GM12878 (cell line): ENCODE measurements at places on chromosomes 11 and 22. TPM values are rescaled to one million over a fixed set of nuclear protein-coding genes. Genes with fewer than 3 reads are reported as not detected.

DNA sequence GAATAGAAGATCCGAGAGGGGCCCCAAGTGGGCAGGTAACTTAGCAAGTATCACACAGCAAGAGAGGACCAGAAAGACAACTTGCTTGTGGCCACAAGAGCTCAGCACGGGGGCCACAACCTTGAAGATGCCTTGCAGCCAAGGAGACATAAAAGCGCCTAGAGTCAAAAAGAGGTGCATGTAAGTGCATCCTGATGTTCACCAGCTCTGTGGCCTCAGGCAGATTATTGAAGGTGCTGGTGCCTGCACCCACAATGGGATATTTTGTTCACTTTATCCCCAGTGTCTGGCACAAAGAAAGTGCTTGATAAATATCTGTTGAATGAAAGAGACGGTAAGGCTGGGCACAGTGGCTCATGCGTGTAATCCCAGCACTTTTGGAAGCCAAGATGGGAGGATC, 106.0 kb upstream of the ASPHD2 start:
- no peaks in the 10 kb centered on the region for H3K36me3 ChIP-seq
- no peaks in the 10 kb centered on the region for H3K4me1 ChIP-seq
- H3K27ac ChIP-seq = no peak overlapping the region
- no peak overlapping the region for H3K4me3 ChIP-seq

- no peak overlapping the region for H3K4me3 ChIP-seq
- no peak overlapping the region for H3K27ac ChIP-seq
- no peak for DNase-seq
- H3K27me3 ChIP-seq = no peaks in the 10 kb centered on the region
- H3K36me3 ChIP-seq = peaks cover 20% of the 10 kb centered on the region; the same call in 1 of the 2 replicates
These were observed 37.5 kb downstream of the BIRC2 start for GRCh38 chr11:102384419-102385079.

DNA sequence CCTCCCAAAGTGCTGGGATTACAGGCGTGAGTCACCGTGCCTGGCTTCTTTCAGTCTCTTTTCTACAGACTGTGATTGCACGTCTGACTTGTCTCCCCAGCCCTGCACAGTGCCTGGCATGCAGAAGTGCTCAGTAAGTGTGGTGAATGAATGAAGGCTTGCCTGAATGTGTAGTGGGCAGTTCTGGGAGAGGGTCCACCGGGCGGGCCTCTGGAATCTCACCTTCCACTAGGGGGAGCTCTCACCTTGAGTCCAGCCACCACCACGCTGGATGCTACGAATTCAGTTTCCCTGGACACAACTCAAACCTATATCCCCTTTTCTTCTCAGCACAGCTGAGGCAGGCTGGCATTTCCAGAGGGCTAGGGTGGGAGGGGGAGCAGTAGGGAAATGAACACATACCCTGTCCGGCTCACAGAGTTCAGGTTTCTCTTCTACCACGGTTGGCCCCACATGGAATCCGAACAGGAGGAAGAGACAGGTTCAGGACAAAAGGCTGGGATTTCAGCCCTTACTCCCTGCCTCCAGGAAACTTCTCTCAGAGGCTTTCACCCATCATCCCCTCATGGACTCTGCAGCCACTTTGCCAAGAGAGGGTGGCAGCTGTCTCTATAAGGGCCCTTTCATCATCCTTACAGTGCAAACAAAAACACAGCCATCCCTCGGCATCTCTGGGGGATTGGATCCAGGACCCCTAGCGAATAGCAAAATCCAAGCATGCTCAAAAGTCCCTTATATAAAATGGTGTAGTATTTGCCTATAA, 86.8 kb downstream of the NECTIN1 start:
- H3K36me3 ChIP-seq = no peaks in the 10 kb centered on the region
- no peak overlapping the region for H3K27ac ChIP-seq
- H3K4me1 ChIP-seq = no peaks in the 10 kb centered on the region
- H3K4me3 ChIP-seq = no peak overlapping the region
- no peak for DNase-seq
- peaks cover 3% of the 10 kb centered on the region for H3K27me3 ChIP-seq

- no peak overlapping the region for H3K4me3 ChIP-seq
- H3K36me3 ChIP-seq = no peaks in the 10 kb centered on the region
- no peak for DNase-seq
- no peak overlapping the region for H3K27ac ChIP-seq
- peaks cover 10% of the 10 kb centered on the region for H3K27me3 ChIP-seq
- no peaks in the 10 kb centered on the region for H3K4me1 ChIP-seq
These were observed 104.1 kb downstream of the PKNOX2 start for GRCh38 chr11:125268611-125269010.

- H3K4me1 ChIP-seq = peaks cover 51% of the 10 kb centered on the region
- peak overlapping the region; percentile 100 for H3K27ac ChIP-seq
- no peaks in the 10 kb centered on the region for H3K27me3 ChIP-seq
- peak overlapping the region; percentile 79 for H3K4me3 ChIP-seq
These were observed 5.5 kb upstream of the NEAT1 start for GRCh38 chr11:65416841-65417701.

DNA sequence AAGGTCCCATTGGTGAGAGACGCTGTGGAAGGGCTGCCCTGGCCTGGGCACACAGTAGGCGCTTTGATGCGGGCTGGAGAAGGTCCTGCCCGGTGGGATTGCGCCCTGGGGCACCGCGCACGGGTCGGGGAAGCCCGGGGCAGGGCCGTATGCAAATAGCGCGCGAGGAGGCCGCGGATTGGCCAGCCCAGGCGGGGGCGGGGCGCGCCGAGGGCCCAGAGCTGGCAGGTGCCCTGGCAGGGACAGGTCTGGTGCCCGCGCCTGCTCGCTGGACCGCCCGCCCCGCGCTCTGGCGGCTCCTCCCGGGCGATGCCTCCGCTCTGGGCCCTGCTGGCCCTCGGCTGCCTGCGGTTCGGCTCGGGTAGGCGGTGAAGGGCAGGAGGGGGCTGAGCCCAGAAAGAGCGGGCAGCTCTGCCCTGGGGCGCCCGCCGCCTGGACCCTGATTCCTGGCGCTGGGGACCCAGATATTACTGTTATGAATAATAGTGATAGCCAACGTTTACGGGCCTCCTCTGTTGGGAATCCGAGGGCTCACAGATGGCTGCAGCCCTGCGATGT, at the start of gene UPK3A:
Gene UPK3A (plus strand): TSS at position 245 of the 558 bp plus-strand sequence. CDS start 65 bp downstream, at position 310.
- no peaks in the 10 kb centered on the region; the same call in 1 of the 2 replicates for H3K27me3 ChIP-seq
- H3K4me3 ChIP-seq = peak within 1 kb of the TSS; percentile 53
- H3K4me1 ChIP-seq = peaks cover 14% of the 10 kb centered on the region
- DNase-seq = no peak
- no peak within 1 kb of the TSS for H3K27ac ChIP-seq

DNA sequence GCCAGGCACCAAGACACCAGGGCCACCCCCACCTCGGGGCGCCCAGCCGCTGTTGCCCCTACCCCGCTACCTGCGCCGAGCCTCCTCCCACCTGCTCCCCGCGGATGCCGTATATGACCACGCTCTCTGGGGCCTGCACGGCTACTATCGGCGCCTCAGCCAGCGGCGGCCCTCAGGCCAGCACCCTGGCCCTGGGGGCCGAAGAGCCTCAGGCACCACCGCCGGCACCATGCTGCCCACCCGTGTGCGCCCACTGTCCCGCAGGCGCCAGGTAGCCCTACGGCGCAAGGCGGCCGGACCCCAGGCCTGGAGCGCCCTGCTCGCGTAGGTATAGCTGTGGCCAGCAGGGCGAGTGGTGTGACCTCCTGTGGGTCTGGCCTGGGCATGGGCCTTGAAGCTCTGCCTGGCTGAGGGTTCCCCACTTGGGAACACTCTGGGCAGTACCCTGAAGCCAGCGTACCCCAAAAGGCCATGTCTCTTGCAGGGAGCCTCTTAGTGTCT, 14.8 kb upstream of the MDK start:
- no peak overlapping the region for H3K4me3 ChIP-seq
- H3K27me3 ChIP-seq = no peaks in the 10 kb centered on the region

LARGE1 gene
- total RNA-seq = 41.4 and 45.1 TPM in 2 replicates

ST14 gene
- 1.4 and 1.6 TPM in 2 replicates for total RNA-seq

DNA sequence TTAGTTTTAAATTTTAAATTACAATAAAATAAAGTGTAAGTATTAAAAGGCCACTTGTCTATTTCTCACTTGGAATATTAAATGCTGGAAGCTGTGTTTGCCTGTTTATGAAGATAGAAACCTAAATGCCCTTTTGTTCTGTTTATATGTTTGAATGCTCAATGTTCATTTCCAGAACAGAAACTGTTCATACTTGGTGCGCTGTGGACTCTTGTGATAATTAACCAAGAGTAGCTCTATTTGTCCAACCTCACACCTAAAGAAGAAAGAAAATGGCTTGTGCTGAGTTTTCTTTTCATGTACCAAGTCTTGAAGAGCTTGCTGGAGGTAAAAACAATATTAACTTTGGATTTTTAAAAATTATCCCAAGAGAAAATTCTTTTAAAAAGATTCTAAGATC, 5.7 kb downstream of the C11orf54 start:
- H3K4me3 ChIP-seq = no peak overlapping the region
- no peaks in the 10 kb centered on the region for H3K27me3 ChIP-seq

ANO3 gene
- total RNA-seq = 0.26 and 0.35 TPM in 2 replicates

- H3K36me3 ChIP-seq = no peaks in the 10 kb centered on the region
- no peaks in the 10 kb centered on the region for H3K27me3 ChIP-seq
- no peak for DNase-seq
- H3K4me1 ChIP-seq = no peaks in the 10 kb centered on the region
These were observed 26.5 kb upstream of the PRDM10 start for GRCh38 chr11:130029137-130029536.

PKDREJ gene
- not detected in 2 replicates for total RNA-seq

GRCh38 chr11:72079819-72080325, 470 bp downstream of the NUMA1 start:
- H3K27me3 ChIP-seq = no peaks in the 10 kb centered on the region
- peaks cover 16% of the 10 kb centered on the region for H3K4me1 ChIP-seq
- H3K4me3 ChIP-seq = peak overlapping the region; percentile 77
- DNase-seq = no peak
